ENCODE measurements at places on chromosomes 3 and 15. TPM values are rescaled to one million over a fixed set of nuclear protein-coding genes. Genes with fewer than 3 reads are reported as not detected.

The SLC12A8 gene
- 11.6 TPM for total RNA-seq

The PDIA3 gene
- total RNA-seq = 452 TPM

The KLHL25 gene
- 8.0 TPM for total RNA-seq

The MUC20 gene
- total RNA-seq = 8.7 TPM
